ENCODE measurements at places on chromosomes 11 and 22.

- no peak for DNase-seq
These were observed 19.0 kb upstream of the CCDC134 start for GRCh38 chr22:41781507-41781906.

GRCh38 chr22:48741540-48741939 is 1086.1 kb downstream of the BRD1 start:
- no peak for DNase-seq

DNA sequence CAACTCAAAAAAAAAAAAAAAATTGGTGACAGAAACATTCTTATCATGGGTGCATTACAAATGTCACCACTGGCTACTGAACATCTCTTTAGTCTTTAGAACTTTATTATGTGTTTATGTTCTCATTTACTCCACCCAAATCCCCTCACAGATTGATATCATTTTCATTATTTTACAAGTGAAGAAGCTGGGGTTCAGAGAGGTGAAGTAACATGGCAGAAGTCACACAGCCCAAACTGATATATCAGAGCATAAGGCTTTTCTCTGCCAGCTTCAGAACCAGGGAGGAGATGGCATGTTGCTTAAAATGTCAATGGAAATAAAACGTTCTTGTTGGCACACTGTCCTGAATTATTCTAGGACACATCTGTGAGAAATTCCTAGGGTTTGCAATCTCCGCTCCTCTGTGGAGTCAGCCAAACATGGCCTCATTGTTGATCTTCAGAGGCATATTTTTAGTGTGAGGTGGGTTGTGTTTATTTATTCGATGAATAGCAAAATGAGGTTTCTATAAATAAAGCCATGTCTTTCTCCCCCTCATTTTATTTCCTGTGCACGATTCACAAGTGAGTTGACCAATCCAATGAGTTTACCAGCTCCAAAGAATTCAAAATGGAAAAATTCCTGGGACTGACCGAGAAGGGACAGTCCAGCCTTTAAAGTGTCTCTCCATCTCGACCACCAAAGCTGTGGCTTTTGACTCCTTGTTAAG is 72.9 kb upstream of the ANO1 start:
- DNase-seq = no peak

GRCh38 chr11:104725796-104726408 is 172.4 kb downstream of the CASP12 start:
- DNase-seq = no peak

GRCh38 chr11:58628446-58628845 is 6.0 kb downstream of the CNTF start:
- no peak for DNase-seq

- DNase-seq = no peak
These were observed 61.6 kb downstream of the DYNC2H1 start for GRCh38 chr11:103170865-103171264.

DNA sequence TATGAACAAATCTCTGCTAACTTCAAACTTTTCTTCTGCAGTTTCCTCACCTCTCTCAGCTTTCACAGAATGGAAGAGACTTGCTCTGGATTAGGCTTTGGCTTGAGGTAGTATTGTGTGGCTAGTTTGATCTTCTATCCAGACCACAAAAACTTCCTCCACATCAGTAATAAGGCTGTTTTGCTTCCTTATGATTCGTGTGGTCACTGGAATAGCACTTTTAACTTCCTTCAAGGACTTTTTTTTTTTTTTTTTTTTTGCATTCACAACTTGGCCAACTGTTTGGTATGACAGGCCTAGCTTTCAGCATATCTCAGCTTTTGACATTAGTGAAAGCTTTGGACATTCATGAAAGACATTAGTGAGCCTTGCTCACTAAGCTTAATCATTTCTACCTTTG is 47.5 kb upstream of the LRRC55 start:
- DNase-seq = no peak

GRCh38 chr22:31947296-31947695 is 3.0 kb downstream of the YWHAH start:
- DNase-seq = no peak

- no peak for DNase-seq
These were observed 14.0 kb downstream of the RPUSD4 start for GRCh38 chr11:126197277-126197939.

DNA sequence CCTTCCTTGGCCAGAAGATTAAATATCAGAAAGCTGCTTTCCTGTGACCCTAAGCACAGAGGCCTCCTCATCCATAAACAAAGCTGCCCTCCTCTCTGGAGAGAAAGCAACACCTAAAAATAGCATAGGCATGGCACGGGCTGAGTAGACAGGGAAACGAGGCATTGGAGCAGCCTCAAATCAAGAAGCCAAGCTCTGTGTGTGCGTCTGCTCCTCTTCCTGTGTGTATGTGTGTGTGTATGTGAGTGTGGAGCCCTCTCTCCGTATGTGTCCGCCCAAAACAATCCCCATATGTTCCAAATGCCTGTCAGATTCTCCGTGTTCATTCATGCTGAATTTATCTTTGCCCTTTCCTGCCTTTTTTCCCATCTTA is 24.0 kb downstream of the KCNJ5 start:
- no peak for DNase-seq

GRCh38 chr11:125272092-125272491 is 107.5 kb downstream of the PKNOX2 start:
- DNase-seq = no peak

GRCh38 chr22:30574095-30574981 is at the start of gene GAL3ST1:
Gene GAL3ST1 (minus strand): TSS chr22:30574665. CDS start chr22:30557392, 17,273 bp downstream.
- no peak for DNase-seq

GRCh38 chr11:123406441-123407129 is 23.5 kb upstream of the GRAMD1B start:
- no peak for DNase-seq

Data from DMS79 treated with DMSO at 0.1 percent for 48 hours (cell line).